ENCODE measurements at places on chromosomes 4 and X.

- DNase-seq, result no peak
These were observed 1.1 kb upstream of the CD99 start for GRCh38 chrX:2689773-2690666.

DNA sequence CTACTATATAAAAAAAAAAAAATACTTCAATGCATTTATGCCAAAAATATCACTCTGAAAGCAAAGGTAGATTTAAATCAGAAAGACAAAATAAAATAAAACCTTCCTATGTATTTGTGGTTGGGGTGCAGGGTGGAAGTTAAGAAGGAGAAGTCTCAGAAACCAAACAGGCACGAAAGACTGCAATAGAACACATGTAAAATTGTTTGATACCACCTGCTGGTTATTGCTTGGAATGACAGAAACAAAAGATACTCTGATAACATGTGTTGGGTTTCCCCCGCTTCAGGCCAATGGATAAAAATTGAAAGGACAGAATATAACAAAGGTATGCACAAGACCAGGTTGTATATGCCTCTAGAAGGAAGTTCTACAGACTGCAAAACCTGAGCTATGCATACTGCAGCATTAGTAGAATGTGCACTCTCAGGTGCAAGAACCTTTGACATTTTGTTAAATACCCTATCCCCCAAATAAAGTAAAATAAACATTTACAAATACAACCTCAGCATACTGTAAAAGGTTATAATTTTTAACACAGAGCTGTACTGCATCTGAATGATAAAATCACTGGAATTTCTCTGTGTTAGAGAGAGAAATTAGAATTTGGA is 118.8 kb downstream of the GABRA2 start:
- DNase-seq, result no peak

DNA sequence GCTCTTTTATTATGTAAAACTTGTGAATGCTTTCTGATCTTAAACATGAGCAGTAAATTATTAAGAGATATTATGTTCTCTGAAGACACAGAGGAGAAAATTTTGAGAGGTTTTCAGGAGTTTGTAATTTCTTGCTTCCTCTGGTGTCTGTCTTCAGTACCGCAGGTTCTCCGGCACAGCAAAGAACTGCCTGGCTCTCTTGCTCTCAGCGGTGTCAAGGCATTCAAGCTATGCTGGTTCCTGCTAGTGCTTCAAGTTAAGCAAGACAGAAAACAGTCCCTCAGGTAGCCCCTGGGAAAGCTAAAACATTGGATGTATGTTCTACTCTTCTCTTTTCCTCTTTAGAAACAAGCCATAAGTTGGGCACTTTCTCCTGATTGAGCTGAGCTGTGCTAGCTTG is 120.2 kb upstream of the CENPE start:
- no peak for DNase-seq

DNA sequence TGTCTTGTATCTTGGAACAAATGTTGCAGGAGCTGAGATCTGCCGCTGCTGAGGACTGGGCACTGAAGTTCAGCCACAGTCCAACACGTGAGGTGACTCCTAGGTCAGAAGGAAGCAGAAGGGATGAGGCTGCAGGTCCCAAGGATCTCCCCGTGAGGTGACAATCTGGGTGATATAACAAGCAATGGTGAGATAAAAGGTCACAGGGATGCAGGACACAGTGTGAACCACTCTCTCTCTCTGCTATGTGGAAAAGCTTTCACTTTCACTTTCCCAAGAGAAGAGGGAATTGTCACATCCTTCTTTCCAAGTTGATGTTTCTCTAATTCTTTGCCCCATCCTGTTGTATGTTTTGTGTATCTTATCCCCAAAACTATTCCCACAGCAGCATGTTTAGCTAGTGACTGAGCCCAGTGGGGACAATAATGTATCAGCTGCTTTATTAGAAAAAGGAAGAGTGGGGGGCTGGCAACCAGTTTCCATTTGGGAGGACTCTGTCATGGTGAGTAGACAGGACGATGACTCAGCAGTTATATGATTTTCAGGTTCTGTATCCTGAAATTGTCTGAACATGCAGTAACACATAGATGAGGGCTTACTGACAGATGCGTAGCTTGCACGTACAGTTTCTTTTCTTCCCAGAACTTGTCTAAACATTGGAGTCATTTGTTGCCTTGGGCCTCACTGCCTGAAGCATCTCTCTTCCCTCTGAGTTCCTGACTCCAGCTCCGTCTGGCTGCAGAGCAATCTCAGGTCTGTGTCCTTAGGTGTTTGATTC is 1415.8 kb upstream of the TENM3 start:
- DNase-seq, result no peak

GRCh38 chr4:52259978-52260377 is 208.9 kb downstream of the SPATA18 start:
- DNase-seq, result no peak

All from activated CD8-positive, alpha-beta T cell treated with anti-CD3 and anti-CD28 coated beads, Interleukin-2, amount 10 ng/mL, durations not matched to agents 7 days and 5 days (primary cell).